HFFc6 (cell line): ENCODE measurements at places on chromosomes 11 and 22.

DNA sequence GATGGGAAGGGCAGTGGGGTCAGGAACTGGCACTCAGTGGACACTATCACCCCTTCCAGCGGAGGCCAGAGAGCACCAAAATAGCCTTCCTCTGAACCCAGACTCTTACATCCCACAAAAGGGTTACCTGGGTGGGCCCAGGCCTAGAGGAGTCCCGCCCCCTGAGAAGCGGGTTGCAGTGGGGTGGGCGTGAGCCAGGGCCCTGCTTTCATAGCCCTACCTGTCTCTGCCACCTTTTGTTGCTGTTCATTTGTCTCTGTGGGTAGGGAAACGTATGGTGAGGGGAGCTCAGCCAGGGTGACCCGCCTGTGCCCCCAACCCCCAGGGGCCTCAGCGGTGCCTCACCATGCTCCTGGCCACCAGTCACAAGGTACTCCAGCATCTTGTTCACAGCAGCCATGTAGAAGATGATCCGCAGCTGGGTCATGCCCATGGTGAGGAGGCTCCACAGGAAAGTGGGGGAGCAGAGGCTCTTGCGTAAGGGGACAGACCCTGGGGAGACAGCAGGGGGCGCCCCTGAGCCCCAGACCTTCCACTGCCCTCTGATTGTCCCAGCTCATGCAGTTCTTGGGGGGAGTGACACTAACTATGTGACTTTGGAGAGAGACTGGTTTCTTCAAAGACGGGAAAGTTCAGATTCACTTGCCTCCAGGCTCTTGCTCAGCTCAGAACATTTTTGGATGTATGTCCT is 24.0 kb downstream of the SLC43A1 start:
- DNase-seq: no peak

- DNase-seq: peak; percentile 13
Observed at GRCh38 chr11:36509201-36509639, 852 bp downstream of the TRAF6 start.

- peak; percentile 63 for DNase-seq
Observed at GRCh38 chr22:30649430-30650007, 13.9 kb downstream of the SLC35E4 start.

DNA sequence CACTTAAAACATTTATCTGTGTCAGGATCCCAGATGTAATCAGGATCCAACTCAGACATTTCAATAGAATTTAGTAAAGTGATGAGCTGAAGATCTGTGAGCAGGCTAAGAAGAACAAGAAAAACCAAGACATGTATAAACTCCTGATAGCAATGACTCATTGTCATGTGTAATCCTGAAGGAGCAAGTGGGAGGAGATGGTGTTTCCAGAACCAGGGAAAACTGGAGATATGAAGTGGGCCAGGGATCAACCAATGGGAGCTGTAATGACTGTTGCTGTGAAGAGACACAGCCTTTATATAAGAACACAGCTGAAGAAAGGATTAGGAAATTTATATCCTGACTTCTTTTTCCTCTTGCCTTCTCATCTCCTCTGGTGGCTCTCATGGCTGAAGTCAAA is 682.5 kb upstream of the ARHGAP42 start:
- DNase-seq: no peak

- no peak for DNase-seq
Observed at GRCh38 chr11:128484172-128484571, 103.2 kb downstream of the ETS1 start.
